Left renal cortex interstitium (tissue), 4 donors: ENCODE measurements at places on chromosomes 11 and 22. TPM values are rescaled to one million over a fixed set of nuclear protein-coding genes. Genes with fewer than 3 reads are reported as not detected.

TMEM179B gene
- polyA plus RNA-seq: 71.3 TPM

DNA sequence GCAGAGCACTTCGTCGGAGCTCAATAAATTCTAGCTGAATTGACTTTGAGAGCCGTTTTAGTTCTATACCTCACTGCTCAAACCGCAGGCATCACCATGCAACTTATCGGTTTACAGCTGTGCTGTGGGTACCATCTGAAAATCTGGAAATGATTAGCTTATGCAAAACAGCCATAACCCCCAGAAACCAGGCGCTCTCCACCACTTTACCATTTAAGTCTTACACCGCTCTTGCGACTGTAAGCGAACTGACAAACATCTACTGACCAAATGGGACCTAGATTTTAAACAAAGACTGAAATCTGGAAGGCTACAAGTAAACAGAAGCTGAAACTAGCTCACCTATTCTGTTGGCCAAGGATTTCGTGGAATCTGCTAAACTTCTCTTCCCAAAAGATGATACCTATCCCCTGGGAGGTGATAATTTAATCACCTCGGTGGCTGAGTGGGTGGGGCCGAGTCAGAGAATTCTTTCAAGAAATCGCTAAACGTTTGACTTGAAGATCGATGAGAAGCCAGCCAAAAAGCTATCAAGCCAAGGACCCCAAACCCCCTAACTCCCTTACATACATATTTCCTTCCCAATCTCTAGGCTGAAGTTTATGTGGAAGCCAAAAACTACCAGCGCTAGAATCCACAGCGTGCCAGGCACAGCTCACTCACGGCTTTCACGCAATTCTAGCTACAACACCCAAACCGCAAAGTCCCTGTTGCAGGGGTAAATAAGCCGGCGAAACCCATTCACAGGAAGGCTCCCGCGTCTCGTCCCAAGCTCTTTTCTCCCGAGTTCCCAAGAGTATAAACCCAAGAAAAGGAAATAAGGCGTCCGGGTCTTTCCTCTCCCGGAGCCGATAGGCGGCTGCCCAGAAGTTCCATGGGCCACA, 644 bp downstream of the SPTY2D1 start:
- no peak for DNase-seq

GRCh38 chr11:85806876-85807275, 4.1 kb downstream of the SYTL2 start:
- no peak for DNase-seq

DSCAML1 gene
- 1.3 TPM for polyA plus RNA-seq

GRCh38 chr11:72721689-72722049, 30.5 kb downstream of the ARAP1 start:
- no peak for DNase-seq

DNA sequence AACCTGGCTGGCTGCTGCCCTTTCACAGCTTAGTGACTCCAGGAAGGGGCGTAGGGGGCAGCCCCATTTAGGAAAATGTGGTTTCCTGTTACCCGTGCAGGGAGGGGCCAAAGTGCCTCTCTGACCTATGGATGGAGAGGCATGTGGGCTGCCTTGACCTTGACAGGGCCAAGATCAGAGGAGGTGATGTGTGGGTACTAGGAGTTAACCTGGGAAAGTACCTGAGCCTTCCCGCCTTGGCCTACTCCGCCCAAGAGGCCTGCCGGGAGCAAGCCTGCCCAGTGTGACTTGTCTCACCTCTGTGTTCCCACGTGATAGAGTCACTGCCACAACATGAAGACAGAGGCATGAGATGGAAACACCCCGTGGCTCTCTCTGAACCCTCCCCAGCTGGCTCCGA, 33.4 kb downstream of the GRAMD4 start:
- no peak for DNase-seq

DNA sequence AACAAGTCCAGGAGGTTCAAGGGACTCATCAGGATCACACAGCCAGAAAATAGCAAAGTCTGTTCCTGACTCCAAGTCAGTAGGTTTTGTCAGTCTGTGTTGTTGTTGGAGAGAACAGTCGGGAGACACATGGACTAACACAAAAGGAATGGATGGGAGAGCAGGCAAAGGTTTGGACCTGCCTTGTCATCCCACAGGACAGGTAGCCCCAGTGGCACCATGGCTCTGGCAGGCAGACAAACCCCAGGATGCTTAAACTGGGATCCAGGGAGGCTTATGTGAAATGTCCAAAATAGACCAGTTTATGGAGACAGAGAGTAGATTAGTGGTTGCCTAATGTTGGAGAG, 201.6 kb upstream of the NAV2 start:
- DNase-seq: no peak

DNA sequence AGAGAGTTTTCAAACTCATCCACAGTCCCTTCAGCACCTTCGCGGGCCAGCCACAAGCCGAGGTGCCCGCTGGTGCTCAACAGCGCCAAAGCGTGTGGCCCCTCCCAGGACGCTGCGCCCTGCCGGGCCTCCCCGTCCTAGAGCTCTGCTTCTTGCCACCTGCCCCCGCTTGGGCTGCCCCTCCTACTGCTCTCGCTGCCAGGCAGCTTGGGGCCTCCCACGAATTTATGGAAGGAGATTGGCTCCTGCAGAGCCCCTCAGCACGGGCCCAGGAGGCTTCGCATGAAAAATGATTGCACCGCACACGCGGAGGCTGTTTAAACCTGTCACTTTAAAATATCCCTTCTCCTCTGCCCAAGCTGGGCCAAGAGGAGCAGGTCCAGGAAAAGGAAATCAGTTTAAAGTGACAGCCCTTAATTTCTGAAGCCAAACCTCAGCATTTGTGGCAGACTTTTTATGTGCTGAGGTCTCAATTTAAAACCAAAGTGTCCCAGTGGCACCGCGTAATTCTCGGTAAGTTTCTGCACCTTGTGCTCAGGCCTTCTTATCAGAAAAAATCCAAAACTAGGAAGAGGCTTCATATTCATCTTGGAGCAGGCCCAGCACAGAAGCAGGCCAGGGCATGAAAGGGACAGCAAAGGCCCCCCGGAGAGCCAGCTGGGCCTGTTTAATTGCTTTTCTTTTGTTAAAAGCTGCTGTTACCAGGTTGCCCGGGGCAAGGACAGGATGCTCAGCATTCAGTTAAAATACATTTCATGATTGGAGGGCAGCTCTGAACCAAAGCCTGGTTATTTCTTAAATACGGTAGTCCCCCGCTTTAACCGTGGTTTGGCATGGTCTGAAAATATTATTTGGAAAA, 303.6 kb downstream of the OPCML start:
- DNase-seq: no peak

GRCh38 chr11:10317776-10318526, 13.1 kb downstream of the ADM start:
- DNase-seq: no peak

DNA sequence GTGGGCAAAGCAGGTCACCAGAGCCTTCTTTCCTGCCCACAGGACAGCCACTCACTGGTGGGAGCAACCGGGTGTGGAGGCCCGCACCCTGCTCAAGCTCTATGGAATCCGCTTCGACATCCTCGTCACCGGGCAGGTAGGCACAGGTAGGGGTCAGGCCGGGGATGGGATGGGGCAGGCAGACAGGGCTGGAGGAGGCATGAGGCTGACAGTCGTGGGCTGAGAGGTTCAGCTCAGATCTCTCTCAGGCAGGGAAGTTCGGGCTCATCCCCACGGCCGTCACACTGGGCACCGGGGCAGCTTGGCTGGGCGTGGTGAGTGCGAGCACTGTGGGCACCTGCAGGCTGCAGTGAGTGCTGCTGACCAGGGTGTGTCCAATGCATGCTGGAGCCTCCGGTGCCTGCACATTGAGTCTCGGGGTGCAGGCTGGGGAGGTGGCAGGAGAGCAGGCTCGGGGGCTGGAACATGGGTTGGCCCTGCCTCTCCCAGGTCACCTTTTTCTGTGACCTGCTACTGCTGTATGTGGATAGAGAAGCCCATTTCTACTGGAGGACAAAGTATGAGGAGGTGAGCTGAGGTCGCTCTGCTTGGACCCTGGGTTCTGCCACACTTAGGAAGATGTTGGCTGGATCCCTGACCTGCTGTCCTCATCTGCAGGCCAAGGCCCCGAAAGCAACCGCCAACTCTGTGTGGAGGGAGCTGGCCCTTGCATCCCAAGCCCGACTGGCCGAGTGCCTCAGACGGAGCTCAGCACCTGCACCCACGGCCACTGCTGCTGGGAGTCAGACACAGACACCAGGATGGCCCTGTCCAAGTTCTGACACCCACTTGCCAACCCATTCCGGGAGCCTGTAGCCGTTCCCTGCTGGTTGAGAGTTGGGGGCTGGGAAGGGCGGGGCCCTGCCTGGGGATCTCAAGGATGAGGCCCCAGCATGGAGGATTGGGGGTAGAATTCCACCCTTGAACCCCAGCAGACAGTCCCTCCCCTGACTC, 6.3 kb downstream of the SLC7A4 start:
- no peak for DNase-seq

GRCh38 chr11:7564803-7565202, 51.0 kb downstream of the PPFIBP2 start:
- DNase-seq: no peak

GRCh38 chr11:34358728-34359547, 1.1 kb upstream of the ABTB2 start:
- peak; percentile 74 for DNase-seq

DNA sequence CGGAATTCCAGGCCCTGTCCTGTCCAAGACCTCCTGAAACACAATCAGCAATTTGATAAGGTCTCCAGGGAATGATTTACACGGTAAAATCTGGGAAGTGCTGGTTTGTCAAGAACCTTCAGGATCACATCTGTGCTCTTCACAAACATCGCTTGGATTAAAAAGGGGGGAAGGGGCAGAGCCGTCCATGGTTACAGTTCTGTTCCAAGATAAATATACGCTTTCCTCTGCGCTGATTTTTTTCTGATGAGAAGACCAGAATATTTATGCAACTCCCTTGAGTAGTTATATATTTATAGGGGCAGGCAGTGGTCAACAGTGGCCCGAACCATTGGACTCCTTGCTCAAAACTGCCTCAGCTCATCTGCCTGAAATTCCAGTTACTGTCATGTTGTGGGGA, 9.2 kb upstream of the APOL5 start:
- DNase-seq: no peak

DNA sequence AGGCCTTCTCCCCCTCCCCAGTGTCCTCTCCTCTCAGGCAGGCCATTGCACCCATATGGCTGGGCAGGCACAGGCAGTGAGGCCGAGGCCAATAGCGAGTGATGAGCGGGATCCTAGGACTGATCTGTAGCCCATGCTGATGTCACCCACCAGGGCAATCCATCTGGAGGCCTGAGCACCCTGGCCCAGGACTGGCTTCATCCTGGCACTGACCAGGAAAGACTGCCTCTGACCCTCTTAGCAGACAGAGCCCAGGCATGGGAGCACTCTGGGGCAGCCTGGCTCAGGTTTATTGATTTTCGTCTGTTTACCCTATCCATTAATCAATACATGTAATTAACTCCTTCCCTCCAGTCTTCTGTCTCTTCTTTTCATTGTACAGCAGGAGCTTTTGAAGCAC, 5.1 kb upstream of the TIRAP start:
- DNase-seq: no peak

PAMR1 gene
- 8.2 TPM for polyA plus RNA-seq

DNA sequence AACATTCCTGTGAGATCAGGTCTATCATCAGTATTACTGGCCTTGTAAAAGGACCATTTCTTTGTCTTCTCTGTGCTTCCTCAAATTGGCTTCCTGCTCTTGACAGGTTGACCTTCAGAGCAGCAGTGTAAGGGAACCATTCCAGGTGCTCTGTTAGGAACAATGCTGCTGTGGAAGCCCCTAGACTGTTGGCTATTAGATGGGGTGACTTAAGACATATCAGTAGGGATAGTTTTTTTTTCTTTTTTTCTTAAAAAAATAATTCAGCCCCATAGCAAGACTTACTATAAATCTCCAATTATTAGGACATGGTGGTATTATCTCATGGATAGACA, 37.6 kb downstream of the COA4 start:
- no peak for DNase-seq

- no peak for DNase-seq
These were observed 391.3 kb downstream of the NXPE2 start for GRCh38 chr11:115069599-115069998.

ZNF214 gene
- 12.9 TPM for polyA plus RNA-seq

OR56A3 gene
- not detected for polyA plus RNA-seq

DNA sequence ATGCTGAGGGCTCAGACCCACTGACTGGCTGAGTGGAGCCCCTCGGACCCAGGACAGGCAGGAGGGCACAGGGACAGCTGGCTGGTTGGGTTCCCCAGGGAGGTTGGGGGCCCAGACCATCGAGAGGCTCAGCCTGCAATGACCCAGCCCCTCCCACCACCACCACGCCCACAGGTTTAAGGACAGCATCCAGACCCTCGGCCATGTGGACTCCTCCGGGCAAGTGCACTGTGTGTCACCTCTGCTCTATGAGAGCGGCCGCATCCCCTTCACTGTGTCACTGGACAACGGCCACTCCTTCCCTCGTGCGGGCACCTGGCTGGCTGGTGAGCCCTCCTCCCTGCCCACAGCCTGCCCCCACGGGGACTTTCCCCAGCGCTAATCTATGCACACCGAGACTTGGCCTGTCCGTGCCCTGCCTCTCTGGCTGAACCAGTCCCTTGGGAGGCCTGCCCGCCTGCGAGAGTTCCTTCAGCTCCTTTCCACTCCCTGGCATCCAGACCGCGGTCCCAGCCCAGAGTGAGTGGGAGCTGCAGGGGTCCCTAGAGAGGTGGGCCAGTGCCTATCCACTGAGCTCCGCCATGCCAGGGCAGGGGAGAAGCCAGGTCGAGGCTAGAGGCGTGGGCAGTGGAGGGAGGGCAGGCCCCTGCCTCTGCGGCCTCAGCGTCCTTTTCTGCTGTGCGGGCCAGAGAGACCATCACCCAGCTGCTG, 2.2 kb downstream of the SUSD2 start:
- no peak for DNase-seq

DNA sequence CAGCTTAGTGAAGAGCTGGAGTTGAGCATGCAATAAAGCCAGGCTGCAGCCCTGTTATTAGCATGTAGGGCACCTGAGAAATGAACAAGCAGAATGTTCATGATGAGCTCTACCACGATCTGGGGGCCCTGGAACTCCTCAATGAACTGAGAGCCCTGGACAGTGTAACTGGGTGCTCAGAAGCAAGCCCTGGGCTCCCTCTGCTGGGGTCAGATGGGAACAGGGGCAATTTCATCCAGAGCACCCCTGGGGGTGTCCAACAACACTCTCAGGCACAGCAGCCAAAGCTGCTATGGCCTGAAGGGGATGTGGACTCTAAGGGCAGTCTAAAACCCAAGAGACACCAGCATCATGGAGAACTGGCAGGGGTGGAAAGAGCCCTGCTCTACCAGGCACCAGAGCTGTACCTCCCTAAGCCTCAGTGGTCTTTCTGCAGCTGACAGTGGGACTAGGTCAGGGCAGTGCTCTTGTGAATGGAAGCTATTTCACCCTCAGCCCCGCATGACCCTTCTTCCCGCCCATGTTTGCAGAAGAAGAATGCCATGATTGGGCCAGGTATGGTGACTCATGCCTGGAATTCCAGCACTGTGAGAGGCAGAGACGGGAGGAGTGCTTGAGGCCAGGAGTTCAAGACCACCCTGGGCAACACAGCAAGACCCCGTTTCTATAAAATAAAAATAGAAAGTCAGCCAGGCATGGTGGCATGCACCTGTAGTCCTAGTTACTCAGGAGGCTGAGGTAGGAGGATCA, 28.9 kb downstream of the THOC5 start:
- DNase-seq: no peak

- no peak for DNase-seq
These were observed 7.9 kb upstream of the ETS1 start for GRCh38 chr11:128595221-128595620.

- no peak for DNase-seq
These were observed 128.5 kb downstream of the CEP164 start for GRCh38 chr11:117456027-117456720.
